Activated T-helper 2 cell treated with anti-CD3 and anti-CD28 coated beads, Interferon-gamma antibody, Interleukin-2, Interleukin-4, amounts not matched to agents 10 μg/mL and 5 μg/mL and 100 μg/mL, durations not matched to agents 14 hours and 24 hours and 36 hours (primary cell): ENCODE measurements at places on chromosomes 6 and 20. TPM values are rescaled to one million over a fixed set of nuclear protein-coding genes. Genes with fewer than 3 reads are reported as not detected.

GRCh38 chr6:13513626-13514502, 26.5 kb upstream of the GFOD1 start:
- H3K4me3 ChIP-seq, result no peak overlapping the region
- H3K4me1 ChIP-seq, result no peaks in the 10 kb centered on the region
- H3K27ac ChIP-seq, result no peak overlapping the region
- no peak for DNase-seq

DNA sequence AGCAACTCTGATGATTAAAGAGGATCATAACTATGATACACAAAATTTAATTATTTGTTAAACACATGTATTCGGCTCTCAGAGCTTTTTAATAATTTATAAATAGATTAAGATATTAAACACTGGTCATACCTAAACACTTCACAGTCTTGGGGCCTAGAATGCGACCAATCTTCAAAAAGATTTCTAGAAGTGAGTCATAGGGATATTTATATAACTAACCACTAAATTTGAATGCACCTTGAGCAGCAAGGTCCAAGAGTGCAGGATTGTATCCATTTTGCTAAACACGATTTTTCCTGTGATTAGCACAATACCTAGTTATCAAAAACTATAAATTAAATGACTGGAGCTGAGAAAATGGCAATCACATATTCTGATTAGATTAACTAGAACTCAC, 709.3 kb downstream of the EPHA7 start:
- no peak for DNase-seq
- no peaks in the 10 kb centered on the region for H3K27me3 ChIP-seq
- no peak overlapping the region for H3K27ac ChIP-seq
- H3K4me3 ChIP-seq, result no peak overlapping the region
- no peaks in the 10 kb centered on the region for H3K36me3 ChIP-seq

DNA sequence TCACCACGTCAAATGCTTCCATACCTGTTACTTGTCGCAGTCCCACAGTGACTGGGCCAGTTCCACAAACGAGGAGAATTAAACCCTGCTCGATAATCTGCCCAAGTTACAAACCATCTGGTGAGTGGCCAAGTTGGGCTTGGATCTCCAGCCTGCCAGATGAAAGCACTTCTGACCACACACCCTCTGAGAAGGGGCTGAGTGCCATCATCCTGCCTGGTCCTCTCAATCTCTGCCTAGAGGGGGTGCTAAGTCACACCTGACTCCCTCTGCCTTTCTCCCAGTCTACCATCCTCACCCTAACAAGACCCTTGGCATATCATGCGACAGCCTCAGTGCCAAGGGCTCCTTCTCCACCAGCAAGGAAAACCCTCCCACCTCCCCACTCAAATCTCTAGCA, 15.8 kb downstream of the RRP36 start:
- H3K27me3 ChIP-seq, result no peaks in the 10 kb centered on the region
- no peak overlapping the region for H3K27ac ChIP-seq
- H3K4me3 ChIP-seq, result no peak overlapping the region
- no peaks in the 10 kb centered on the region for H3K4me1 ChIP-seq
- no peak for DNase-seq

DNA sequence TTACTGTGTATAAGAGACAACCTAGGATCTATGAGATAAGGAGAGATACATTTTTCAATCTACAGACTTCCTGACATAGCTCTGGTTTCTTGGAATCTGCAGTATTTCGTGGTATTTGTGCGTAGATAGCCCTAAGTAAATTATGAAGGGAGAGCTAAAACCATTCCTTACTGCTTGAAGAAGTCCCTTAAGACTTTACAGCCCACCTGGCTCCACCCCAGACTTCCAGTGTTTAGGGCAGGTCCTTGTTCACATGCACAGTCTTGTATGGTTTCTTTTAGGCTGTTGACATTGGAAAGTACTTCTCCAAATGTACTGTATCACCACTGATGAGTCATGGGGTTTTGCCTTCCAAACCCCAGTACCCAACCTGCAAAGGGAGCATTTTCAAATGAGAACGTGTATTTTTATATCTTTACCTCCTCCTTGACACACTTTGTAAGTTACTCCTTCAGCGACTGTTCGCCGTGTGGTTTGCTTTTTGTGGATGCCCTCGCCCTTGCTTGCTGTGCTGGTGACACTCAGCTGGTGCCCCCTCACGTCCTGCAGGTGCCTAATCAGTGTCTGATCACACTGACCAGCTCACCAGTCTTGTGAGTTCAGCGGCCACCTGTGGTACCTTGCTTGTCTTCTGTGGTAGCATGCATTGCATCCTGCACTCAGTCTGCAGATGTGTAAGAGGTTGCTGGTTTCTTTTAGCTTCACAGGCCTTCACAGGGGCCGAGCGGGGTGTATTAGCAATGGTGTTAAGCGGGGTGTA, 73.3 kb downstream of the IGF2R start:
- no peak overlapping the region for H3K4me3 ChIP-seq
- H3K4me1 ChIP-seq, result peaks cover 29% of the 10 kb centered on the region
- no peaks in the 10 kb centered on the region for H3K27me3 ChIP-seq
- peaks cover 83% of the 10 kb centered on the region for H3K36me3 ChIP-seq

GRCh38 chr6:21914121-21914973, 320.8 kb downstream of the SOX4 start:
- peak; percentile 58 for DNase-seq
- H3K27ac ChIP-seq, result no peak overlapping the region
- H3K36me3 ChIP-seq, result peaks cover 1% of the 10 kb centered on the region
- H3K4me1 ChIP-seq, result peaks cover 26% of the 10 kb centered on the region

SOD2 gene
- 54.3 and 60.8 TPM in 2 replicates for total RNA-seq

- H3K4me3 ChIP-seq, result no peak overlapping the region
- no peak for DNase-seq
- H3K4me1 ChIP-seq, result peaks cover 43% of the 10 kb centered on the region
- H3K36me3 ChIP-seq, result no peaks in the 10 kb centered on the region
Measured at GRCh38 chr6:108799791-108800190, 48.4 kb upstream of the ARMC2 start.

DNA sequence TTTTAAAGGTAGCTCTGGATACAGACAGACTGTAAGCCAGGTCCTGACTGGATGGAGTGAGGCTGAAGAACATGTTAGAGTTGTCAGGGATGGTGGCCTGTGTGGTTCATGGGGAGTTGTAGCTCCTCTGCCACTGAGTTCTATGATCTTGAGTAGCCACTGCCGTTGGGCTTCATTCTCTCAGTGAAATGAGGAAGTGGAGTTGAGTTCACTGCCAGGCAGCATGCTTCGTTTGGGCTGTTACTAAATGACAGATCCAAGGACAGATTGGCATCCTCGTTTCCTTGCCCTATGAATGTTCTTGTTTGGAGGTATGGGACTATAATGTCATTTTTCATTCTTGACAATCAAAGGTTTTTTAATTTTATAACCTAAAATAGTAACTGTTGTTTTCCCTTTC, 37.2 kb downstream of the SCAND1 start:
- H3K27ac ChIP-seq, result no peak overlapping the region
- H3K36me3 ChIP-seq, result peaks cover 54% of the 10 kb centered on the region
- no peak overlapping the region for H3K4me3 ChIP-seq
- no peaks in the 10 kb centered on the region for H3K4me1 ChIP-seq
- H3K27me3 ChIP-seq, result no peaks in the 10 kb centered on the region
- DNase-seq, result no peak

BHLHE23 gene
- total RNA-seq, result not detected in 2 replicates

MAK gene
- total RNA-seq, result 0.41 and 0.71 TPM in 2 replicates

DNA sequence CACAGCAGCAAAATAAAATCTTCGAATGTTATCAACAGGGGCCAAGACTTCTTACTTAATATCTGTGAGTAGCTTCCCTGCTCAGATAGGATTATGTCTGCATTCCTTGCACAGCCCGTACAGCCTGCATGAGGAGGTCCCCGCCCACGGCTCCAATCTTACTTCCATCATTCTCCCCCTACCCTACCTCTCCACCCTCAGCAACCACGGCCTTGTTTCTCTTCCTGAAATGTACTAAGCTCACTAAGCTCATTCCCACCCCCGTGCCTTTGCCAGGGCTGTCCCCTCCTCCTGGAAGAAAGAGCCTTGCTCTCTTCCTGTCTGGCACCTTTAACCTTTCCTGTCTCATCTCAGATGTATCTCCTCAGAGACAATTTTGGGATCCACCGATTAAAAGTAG, 120.4 kb downstream of the BCAS1 start:
- peaks cover 4% of the 10 kb centered on the region for H3K36me3 ChIP-seq
- no peak for DNase-seq
- no peak overlapping the region for H3K27ac ChIP-seq
- H3K4me3 ChIP-seq, result no peak overlapping the region
- no peaks in the 10 kb centered on the region for H3K27me3 ChIP-seq

DNA sequence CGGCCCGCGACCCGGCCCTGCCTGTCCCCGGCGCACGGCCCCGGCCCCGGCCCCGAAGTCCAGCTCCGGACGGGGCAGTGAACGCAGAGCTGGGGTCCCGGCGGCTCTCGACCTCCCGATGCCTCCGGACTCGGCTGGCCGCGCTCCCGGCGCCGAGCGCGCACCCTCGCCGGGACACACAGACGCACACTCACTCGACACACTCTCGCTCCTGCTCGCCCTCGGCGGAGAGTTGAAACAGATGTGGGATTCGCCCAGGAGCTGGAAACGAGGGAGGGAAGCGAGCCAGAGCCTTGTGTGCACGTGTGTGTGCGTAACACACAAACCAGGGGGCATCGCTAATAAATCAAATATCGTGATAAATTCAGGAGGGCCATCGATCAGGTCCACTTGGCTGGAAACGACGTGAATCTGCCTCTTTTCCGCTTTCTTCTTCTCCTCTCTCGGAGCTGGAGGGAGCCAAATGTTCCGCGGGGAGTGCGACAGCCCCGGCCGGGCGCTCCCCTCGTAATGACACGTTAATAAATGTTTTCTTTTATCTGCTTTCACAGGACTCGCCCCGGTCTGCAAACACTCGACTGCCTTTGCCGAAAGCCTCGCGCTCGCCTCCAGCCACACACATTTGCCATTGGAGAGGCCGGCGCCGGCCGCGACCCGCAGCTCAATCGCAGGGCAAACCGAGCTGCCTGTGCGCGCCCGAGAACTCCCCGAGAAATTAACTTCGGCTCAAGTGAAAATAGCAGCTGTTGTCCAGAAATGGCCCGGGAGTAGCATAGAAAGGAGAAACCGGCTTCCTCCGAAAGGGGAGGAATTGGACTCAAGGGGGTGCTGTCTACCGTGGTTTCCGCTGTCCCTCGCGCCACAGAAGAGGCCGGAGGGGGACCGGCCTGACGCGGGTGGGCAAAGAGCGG, 828 bp upstream of the SULF2 start:
- H3K27ac ChIP-seq, result no peak overlapping the region
- H3K4me1 ChIP-seq, result peaks cover 2% of the 10 kb centered on the region
- H3K27me3 ChIP-seq, result peaks cover 69% of the 10 kb centered on the region
- H3K4me3 ChIP-seq, result peak overlapping the region; percentile 68

TRIM40 gene
- not detected in 2 replicates for total RNA-seq

LSM14B gene
- 42.9 and 45.0 TPM in 2 replicates for total RNA-seq

- H3K27ac ChIP-seq, result no peak overlapping the region
- H3K4me1 ChIP-seq, result no peaks in the 10 kb centered on the region
- peaks cover 14% of the 10 kb centered on the region for H3K27me3 ChIP-seq
- H3K36me3 ChIP-seq, result no peaks in the 10 kb centered on the region
- no peak overlapping the region for H3K4me3 ChIP-seq
- no peak for DNase-seq
Measured at GRCh38 chr6:7707787-7708186, 18.1 kb upstream of the BMP6 start.

GRCh38 chr20:13485576-13485975, 153.2 kb downstream of the TASP1 start:
- peaks cover 5% of the 10 kb centered on the region for H3K4me1 ChIP-seq
- peaks cover 28% of the 10 kb centered on the region for H3K36me3 ChIP-seq
- no peak overlapping the region for H3K4me3 ChIP-seq

ZBTB24 gene
- total RNA-seq, result 17.7 and 18.8 TPM in 2 replicates

FOXA2 gene
- total RNA-seq, result not detected in 2 replicates

BPIFA2 gene
- not detected in 2 replicates for total RNA-seq

GRCh38 chr6:14658886-14659561, 541.5 kb downstream of the CD83 start:
- no peak overlapping the region for H3K4me3 ChIP-seq
- H3K36me3 ChIP-seq, result peaks cover 7% of the 10 kb centered on the region
- H3K27ac ChIP-seq, result no peak overlapping the region
- H3K4me1 ChIP-seq, result peaks cover 34% of the 10 kb centered on the region
- no peaks in the 10 kb centered on the region for H3K27me3 ChIP-seq

GRCh38 chr20:64011366-64011779, 24.6 kb upstream of the C20orf204 start:
- peak overlapping the region; percentile 65 for H3K27ac ChIP-seq
- no peaks in the 10 kb centered on the region for H3K27me3 ChIP-seq
- no peak for DNase-seq
- no peak overlapping the region for H3K4me3 ChIP-seq
- peaks cover 28% of the 10 kb centered on the region for H3K4me1 ChIP-seq
- H3K36me3 ChIP-seq, result peaks cover 64% of the 10 kb centered on the region

- DNase-seq, result no peak
- H3K27me3 ChIP-seq, result peaks cover 8% of the 10 kb centered on the region
- peaks cover 6% of the 10 kb centered on the region for H3K4me1 ChIP-seq
- H3K4me3 ChIP-seq, result no peak overlapping the region
- H3K27ac ChIP-seq, result no peak overlapping the region
- H3K36me3 ChIP-seq, result no peaks in the 10 kb centered on the region
Measured at GRCh38 chr20:23117738-23118137, 31.6 kb upstream of the CD93 start.

DNA sequence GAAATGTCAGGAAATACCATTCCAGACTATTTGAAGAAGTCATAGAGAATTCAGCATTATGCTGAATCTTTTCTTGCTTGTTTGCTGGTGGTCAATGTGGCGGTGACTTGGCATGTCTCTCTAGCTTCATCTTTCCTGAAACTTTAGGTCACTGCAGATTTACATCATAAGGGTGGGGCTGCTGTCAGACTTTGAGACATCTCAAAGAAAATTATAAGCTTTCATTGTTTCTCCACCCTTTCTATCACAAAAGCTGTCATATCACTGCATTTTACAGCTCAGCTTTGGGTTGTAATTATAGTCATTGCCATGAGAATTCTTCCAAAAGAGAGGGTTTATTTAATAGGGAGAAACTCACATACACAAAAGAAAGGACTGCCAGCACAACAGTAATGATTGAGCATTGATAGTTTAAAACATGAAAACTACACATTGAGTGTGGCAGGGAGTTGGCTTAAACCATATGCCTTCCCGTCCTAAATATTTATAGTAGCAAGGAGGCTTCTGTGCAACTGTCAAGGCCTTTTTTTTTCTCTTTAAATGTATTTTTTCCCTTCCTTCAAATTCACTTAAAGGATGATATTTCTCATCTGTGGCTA, 44.7 kb upstream of the LRRC1 start:
- no peak for DNase-seq
- no peaks in the 10 kb centered on the region for H3K36me3 ChIP-seq
- H3K4me3 ChIP-seq, result no peak overlapping the region
